ENCODE measurements at places on chromosomes 1 and 21.

GRCh38 chr1:54812801-54813484, 11.8 kb upstream of the TTC22 start:
- no peak for DNase-seq

- no peak for DNase-seq
These were observed 38.3 kb downstream of the SKI start for GRCh38 chr1:2266301-2266975.

GRCh38 chr1:83905315-83905907, 93.5 kb downstream of the TTLL7 start:
- DNase-seq: no peak

GRCh38 chr1:168136709-168137514, at the start of gene GPR161:
Gene GPR161, minus strand, starts transcription at chr1:168136930. Its CDS starts 32,080 bp downstream, at chr1:168104850.
- DNase-seq: no peak

GRCh38 chr21:37369307-37369854, 2.8 kb downstream of the DYRK1A start:
- DNase-seq: no peak

GRCh38 chr1:159594625-159595405, 7.2 kb downstream of the APCS start:
- DNase-seq: no peak

DNA sequence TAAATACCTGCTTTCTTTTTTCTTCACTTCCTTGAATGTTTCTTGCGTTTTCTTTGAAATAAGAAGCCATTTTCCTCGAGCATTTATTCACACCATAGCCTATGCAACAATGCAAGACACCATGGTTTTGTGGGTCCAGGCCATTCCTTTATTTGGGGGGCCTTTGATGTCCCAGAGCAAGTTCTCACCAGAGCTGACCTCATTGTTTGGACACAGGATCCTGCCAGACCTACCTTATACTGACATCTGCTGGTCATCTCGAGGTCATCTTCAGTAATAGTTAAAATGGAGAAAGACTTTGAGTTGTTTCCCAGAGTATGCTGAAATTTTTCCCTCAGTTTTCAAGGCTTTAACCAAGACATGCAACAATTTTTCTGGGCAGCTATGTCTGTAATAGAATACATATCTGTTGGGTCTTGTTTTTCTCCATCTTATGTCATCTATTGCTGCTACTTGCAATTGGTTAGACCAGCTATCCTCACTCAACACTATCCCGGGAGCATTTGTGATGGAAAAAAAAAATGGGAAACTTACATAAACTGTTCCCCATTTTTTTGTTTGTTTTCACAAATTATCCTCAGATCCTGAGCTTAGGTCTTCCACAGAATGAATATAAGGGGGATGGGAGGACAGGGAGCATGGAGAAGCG, 34.0 kb upstream of the BACE2 start:
- DNase-seq: peak; percentile 2

GRCh38 chr1:48333316-48333715, 110.8 kb downstream of the SLC5A9 start:
- DNase-seq: no peak

- no peak for DNase-seq
These were observed 270.6 kb upstream of the ZRANB2 start for GRCh38 chr1:71351438-71351837.

GRCh38 chr1:24141311-24141997, 1.5 kb downstream of the IL22RA1 start:
- DNase-seq: no peak

- no peak for DNase-seq
These were observed 32.4 kb downstream of the IFNAR1 start for GRCh38 chr21:33357177-33357576.

DNA sequence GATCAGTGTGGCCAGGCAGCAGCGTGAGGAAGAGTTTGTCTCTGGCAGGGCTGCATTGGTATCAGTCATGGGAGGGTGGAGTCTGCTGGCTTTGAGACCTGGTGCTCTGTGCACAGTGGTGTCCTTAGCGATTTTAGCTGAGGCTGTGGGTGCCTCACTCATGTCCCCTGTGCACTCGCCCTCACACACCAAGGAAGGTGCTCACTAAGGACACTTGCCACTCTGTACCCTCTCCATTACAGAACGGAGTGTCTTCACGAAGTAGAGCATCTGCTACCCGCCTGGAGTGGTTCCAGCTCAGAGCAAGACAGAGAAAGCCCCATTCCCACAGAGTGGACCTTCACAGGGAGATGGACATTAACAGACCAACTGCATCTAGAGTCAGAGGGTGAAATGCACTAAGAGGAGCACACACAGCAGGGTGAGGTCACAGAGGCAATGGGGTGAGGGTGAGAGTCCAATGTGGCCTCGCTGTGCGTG, 117.9 kb downstream of the MATN1 start:
- DNase-seq: no peak

- no peak for DNase-seq
These were observed 265.5 kb downstream of the PTPRC start for GRCh38 chr1:198904321-198904720.

- DNase-seq: no peak
These were observed 123.1 kb upstream of the KCNJ6 start for GRCh38 chr21:38039369-38039768.

DNA sequence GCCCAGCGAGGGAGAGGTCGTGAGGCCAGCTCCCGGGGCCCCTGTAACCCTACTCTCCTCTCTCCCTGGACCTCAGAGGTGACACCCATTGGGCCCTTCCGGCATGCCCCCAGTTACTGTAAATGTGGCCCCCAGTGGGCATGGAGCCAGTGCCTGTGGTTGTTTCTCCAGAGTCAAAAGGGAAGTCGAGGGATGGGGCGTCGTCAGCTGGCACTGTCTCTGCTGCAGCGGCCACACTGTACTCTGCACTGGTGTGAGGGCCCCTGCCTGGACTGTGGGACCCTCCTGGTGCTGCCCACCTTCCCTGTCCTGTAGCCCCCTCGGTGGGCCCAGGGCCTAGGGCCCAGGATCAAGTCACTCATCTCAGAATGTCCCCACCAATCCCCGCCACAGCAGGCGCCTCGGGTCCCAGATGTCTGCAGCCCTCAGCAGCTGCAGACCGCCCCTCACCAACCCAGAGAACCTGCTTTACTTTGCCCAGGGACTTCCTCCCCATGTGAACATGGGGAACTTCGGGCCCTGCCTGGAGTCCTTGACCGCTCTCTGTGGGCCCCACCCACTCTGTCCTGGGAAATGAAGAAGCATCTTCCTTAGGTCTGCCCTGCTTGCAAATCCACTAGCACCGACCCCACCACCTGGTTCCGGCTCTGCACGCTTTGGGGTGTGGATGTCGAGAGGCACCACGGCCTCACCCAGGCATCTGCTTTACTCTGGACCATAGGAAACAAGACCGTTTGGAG, 23.7 kb upstream of the TNFRSF1B start:
- DNase-seq: no peak

- no peak for DNase-seq
These were observed 6.4 kb downstream of the ADARB1 start for GRCh38 chr21:45080639-45081414.

GRCh38 chr1:205840146-205840923, 9.6 kb downstream of the PM20D1 start:
- no peak for DNase-seq

GRCh38 chr1:93614541-93614940, 67.1 kb downstream of the BCAR3 start:
- peak; percentile 32 for DNase-seq

GRCh38 chr1:6188466-6188865, 8.3 kb upstream of the CHD5 start:
- no peak for DNase-seq

DNA sequence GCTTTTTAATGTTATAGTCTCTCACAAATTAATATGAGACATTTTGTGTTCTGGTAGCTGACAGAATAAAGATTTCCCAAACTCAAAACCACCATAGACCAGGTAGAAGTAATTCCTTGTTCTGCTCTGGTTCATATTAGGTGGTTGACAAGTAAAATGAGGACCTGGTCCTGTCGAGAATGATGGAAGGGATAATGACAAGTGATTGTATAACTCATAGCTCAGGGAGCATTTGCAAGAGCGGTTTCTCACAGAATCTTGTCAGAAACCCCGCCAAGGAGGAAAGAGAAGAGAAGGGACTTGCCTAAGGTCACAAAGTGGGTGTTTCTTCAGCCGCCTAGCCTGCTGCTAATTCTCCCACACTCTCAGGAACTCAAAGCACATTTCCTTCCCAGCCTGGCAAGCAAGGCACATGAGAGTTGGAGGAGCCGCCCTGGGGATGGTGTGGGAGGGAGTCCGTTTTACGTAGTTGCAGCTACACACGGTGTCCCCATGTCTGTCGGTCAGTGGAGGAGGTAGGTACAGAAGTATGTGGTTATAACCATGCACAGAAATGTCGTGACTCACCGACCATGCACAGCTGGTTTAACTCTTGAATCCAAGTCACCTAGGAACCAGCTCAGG, 46.5 kb downstream of the SAMD13 start:
- DNase-seq: no peak

GRCh38 chr1:20089328-20090077, 19.5 kb downstream of the PLA2G5 start:
- no peak for DNase-seq

DNA sequence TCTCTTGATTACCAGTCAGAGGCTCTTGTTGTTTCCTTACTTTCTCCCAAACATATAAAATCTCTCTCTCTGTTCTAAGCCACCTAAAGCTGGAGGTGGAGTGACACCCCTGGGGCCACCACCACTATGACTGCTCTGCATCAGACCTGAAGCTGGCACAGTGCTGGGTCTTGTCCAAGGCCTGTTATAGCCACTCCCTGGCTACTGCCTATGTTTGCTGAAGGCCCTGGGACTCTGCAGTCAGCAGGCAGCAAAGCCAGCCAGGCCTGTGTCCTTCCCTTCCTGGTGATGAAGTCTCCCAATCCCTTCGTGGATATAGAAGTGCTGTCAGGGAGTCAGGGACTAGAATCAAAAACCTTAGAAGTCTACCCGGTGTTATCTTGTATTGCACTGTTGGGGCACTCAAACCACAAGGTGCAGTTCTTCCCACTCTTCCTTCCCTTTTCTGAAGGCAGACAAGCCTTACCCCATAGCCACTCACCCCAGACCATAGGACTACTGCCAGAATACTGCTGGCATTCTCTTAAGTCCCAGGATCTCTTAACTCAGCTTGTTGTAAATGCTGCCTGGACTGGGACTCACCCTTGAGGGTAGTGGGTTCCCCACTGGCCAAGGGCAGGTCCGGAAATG, 103.1 kb downstream of the RPS6KC1 start:
- DNase-seq: no peak

DNA sequence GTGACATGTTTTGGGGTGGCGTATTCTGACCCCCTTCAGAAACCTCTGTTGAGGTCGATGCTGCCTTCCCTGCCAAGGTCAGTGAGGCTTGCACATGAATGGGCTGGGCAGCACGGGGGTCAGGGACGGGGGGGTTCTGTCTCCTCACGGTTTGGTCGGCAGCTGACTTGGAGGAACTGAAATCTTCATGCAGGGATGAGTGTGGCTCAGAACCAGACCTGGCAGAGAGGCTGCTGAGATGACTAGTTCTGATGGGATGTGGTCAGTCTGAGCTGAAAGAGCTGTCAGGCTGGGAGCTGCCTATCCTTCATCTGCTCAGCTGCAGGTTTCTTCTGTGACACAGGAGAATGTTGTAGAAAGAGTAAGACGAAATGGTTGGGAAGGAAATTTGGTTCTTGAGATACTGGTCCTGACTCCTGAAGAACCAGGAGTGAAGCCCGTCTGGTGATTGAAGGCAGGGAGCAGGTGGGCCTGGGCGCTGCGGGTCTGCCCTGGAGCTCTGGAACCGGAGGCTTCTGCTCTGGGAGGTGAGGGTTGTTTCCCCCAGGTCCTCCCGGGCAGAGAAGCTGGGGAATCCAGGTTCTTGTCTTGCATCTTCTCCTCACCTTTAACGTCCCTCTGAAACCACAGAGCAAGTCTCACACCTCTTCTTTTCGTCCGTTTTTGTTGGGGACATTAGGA, 3.3 kb downstream of the SLX9 start:
- no peak for DNase-seq

- no peak for DNase-seq
These were observed 34.7 kb upstream of the C1orf115 start for GRCh38 chr1:220655509-220655908.

DNA sequence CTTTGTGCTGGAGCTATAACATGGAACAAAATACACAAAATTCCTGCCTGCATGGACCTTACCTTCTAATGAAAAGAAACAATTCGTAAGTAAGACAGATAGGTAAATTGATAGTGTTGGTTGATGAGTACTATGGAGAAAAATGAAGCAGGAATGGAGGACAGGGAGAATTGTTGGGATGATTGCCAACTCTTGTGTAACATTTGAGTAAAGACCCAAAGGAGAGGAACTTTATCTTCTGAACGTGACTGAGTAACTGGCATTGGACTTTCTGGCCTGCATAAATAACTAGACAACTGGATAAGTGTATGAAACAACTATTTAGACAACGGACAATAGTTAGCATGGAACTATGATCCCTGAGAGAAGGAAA, 6.8 kb upstream of the EFCAB14 start:
- no peak for DNase-seq

DNA sequence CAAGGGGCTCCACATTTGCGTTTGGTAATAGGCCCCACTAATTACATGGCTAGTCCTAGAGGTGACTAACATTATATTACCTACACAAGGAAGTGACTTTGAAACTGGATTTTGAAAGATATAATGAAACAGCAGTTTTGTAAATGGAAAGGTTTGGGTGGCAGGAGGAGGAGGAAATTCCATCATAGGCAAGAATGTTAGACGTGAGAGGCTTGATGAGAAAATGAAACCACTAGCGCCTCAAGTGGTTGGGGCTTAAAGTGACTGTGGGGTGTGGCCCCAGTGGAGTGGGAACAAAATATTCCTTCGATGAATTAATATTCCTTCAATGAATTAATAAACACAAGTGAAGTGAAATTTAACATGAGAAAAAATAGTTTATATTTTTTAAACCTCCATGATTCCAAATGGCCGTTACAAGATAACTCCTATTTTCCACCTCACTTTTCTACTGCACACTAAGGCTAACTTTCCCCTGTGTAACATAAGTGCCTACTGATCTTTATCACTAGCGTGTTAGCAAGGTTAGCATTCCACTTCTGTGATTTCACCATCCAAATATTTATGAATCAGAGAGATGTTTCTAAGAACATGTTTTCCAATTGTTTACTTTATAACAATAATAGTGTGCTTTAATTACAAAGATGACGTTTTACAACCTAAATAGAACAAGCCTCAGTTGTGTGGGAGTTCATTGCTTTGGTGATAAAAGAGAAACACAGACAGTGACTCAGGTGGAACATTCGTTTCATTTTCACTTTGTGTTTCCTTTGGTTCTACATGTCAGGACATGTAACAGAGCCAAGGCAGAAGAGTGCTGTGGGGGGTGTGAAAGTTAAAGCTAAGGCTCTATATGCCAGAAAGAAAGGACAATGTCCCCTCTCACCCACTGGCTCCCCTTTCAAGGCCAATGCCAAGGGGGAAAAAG, 12.5 kb upstream of the ATF3 start:
- no peak for DNase-seq

Measured in NCI-H2081 treated with DMSO at 0.1 percent for 48 hours (cell line).